ENCODE measurements at places on chromosomes 5 and 9. TPM values are rescaled to one million over a fixed set of nuclear protein-coding genes. Genes with fewer than 3 reads are reported as not detected.

Gene SH3RF2
- 58.2 TPM for total RNA-seq

- no peak for DNase-seq
Observed at GRCh38 chr5:32581010-32581785, 4.2 kb upstream of the SUB1 start.

GRCh38 chr5:43369651-43370050 is 42.5 kb downstream of the CCL28 start:
- no peak for DNase-seq

DNA sequence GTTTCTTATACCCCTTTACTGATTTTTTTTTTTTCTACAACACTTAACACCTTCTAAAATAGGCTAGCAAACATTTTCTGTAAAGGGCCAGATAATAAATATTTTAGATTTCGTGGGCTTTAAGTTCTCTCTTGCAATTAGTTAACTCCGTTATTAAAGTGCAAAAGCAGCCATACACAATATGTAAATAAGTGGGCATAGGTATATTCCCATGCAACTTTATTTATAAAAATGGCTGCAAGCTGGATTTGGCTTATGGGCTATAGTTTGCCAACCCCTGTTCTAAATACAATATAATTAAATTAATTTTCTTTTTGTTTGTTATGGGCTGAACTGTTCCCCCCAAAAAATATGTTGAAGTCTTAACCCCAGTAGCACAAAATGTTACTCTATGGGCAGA is 10.8 kb downstream of the IL6ST start:
- DNase-seq: no peak

DNA sequence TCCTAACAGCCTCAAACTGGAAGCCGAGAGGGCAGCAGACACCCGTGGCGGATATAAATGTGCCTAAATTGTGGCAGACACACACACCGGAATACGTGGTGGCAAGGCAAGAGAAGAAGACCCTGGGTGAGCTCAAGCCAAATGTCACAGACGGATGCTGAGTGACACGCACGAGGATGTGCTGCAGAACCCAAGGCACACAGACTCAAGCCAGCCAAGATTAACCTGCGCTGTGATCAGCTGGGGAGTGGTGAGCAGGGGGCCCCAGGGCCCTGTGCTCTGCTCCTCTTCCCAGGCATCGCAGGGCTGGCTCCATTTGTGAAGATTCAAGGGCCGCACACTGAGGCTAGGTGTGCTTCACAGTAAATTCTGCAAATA is 16.4 kb downstream of the SEMA4D start:
- DNase-seq: no peak

GRCh38 chr5:90861843-90862586 is 303.4 kb downstream of the ADGRV1 start:
- DNase-seq: no peak
